Fibroblast of skin of back (primary cell): ENCODE measurements at places on chromosomes 7 and 10.
A peak's percentile ranks its signal among the peaks of the same experiment; 100 is the strongest.

GRCh38 chr7:107501593-107501992 lies 31.7 kb downstream of the GPR22 start:
- peak; percentile 39 for DNase-seq

- no peak for DNase-seq
Observed at GRCh38 chr7:90994601-90995000, 269.6 kb upstream of the FZD1 start.

GRCh38 chr10:99620711-99621453 lies 643 bp upstream of the SLC25A28 start:
- DNase-seq, result peak; percentile 93

DNA sequence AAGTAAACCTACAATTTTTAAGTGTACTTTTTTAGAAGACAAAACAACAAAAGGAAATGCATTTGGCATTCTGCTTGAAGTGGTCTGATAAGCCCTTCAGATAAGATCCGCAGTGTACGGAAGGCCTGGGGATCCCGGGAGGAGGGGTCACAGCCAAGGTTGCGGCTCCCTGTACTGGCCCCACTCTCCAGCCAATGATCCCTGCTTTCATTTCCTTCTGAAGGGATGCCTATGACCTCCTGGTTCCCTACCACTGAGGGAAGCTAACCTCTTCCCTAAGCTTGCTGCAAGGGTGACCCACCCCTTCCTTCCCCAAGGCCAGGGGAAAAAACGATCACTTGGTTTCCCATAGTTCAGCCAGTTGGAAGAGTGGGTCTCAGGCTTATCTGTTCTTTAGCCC lies 5.3 kb downstream of the DENND2A start:
- no peak for DNase-seq

- peak; percentile 3 for DNase-seq
Observed at GRCh38 chr7:25698451-25699113, 453.4 kb upstream of the NFE2L3 start.

DNA sequence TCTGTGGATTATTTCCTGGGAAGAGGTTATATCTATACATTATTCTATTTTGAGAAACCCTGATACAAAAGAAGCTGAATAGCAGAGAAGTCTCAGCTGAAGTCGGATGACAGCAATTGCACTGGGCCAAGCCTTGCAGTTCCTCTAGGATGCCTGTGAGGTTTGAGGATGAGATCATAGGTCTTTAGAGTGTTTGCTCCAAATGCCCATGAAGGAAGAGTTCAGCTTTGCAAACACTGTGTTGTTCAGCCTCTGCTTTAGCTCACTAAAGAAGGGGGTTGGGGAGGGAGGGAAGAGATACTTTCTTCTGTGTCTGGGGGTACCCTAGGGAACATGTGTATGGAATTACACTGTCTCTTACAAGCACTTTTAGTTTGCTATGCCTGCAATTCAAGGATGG lies 282.5 kb upstream of the NRP1 start:
- peak; percentile 2 for DNase-seq
